ENCODE measurements at places on chromosomes 5 and 9.

DNA sequence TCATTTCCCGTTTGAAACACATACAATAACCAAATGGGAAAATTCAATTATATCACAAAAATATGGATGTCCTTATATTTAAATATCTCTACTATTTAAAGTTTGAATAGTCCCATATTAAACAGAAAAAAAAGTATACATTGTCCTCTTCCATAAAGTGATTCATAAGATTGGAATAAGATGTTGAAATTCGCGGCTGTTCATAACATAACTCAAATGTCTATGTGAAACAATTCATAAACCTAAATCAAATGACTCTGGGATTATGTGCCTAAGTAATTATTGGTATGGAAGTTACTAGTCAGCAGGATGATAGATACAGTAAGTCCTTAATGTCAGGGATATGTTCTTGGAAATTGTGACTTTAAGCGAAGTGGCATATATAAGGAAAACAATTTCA is 3.9 kb upstream of the EFNA5 start:
- DNase-seq = no peak

- DNase-seq = no peak
Observed at GRCh38 chr9:13904746-13905145, 409.2 kb downstream of the NFIB start.

GRCh38 chr5:41427505-41427904 is 82.9 kb downstream of the PLCXD3 start:
- DNase-seq = no peak

DNA sequence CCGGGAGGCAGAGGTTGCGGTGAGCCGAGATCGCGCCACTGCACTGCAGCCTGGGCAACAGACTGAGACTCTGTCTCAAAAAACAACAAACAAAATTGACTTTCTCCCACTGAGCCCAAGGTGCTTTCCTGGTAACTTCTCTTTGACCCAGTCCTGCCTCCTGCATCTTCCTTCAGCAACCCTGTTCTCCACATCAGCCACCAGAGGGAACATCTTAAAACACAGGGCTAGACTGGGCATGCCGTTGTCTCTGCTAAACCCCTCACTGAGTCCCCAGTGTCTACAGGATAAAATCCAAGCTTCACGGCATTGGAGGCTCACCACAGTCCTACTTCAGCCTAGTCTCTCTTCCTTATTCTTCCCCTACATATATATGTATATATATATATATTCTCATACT is 39.8 kb upstream of the KCNMB1 start:
- DNase-seq = no peak

- DNase-seq = no peak
Observed at GRCh38 chr9:96413302-96414221, 4.6 kb downstream of the ZNF367 start.

- DNase-seq = no peak
Observed at GRCh38 chr9:89923961-89924504, 319.2 kb downstream of the GADD45G start.

GRCh38 chr5:40436535-40437237 is 243.0 kb upstream of the PTGER4 start:
- DNase-seq = no peak

- DNase-seq = no peak
Observed at GRCh38 chr9:136529516-136530460, 16.1 kb downstream of the NOTCH1 start.

- no peak for DNase-seq
Observed at GRCh38 chr5:153159616-153160015, 330.9 kb upstream of the GRIA1 start.

- DNase-seq = no peak
Observed at GRCh38 chr5:87169300-87169991, 98.2 kb upstream of the RASA1 start.

- DNase-seq = no peak
Observed at GRCh38 chr5:92653730-92654461, 927.1 kb downstream of the NR2F1-AS1 start.

- no peak for DNase-seq
Observed at GRCh38 chr5:73501406-73501805, 3.2 kb downstream of the BTF3 start.

DNA sequence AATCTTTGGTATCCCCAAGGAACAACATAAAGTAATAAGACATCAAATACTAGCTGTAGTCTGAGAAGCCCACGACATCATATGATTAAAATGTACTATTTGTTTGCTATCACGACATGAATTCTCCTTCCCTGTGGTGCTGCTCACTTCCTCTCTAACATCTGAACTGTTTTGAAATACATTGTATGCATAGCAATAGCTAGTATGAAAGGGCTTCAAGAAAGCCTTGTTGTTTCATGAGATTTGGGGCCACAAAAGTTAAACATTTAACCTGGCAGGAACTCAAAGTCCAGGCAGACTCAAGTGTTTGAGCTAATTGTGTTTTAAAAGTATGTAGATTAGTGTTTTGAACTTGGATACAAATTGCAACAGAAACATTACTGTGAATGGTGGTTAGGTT is 237.4 kb upstream of the PTGER4 start:
- no peak for DNase-seq

GRCh38 chr5:161042443-161042842 is 190.4 kb upstream of the ATP10B start:
- DNase-seq = no peak

DNA sequence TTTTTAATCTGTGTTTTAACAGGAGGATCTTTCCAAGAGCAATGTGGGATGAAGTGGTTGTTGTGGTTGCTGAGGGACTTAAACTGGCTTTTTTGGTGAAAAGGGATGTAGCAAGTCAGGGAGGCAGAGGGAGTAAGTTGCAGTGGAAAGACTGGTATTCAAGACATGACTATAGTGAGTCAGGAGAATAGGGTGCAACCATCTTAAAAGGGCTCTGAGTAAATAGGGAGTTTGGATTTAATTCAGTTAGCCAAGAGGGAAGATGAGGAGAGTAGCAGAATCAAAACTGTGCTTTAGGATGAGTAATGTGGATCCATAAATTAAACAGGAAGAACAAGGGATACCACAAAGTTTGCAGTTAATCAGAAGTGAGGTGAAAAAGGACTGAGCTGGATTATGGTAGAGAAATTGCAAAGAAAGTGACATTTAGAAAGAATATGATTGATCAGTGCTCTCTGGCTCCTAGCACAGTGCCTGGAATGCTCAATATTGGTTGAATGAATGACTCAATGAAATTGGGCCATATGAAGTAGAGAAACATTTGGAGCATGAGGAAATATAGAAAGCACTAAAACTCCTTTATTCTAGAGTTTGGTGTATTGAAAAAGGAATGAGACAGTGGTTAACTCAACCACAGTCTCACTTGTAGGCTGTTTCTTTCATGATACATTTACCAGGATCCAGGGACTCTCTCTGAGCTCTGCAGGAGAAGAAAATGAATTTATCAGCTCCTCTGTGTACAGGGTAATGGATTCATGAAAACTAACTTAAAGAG is 5.1 kb downstream of the POLR3G start:
- DNase-seq = no peak

DNA sequence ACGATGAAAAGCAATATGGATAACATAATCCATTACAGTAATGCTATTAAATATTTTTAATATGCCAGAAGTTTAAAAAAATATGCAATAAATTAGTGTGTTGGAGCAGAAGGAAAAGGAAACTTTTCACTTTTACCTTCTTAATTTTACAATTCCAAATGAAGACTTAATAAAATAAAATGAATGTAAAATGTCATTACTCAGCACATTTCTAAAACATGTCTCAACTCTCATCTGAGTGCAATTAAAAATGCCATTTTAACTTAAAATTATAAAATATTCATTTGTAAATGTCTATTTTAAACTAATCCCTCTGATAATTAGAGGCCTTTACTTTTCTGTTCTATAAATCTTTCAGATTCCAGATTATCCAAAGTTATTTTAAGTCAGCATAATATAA is 733.4 kb downstream of the DNAH5 start:
- DNase-seq = no peak

DNA sequence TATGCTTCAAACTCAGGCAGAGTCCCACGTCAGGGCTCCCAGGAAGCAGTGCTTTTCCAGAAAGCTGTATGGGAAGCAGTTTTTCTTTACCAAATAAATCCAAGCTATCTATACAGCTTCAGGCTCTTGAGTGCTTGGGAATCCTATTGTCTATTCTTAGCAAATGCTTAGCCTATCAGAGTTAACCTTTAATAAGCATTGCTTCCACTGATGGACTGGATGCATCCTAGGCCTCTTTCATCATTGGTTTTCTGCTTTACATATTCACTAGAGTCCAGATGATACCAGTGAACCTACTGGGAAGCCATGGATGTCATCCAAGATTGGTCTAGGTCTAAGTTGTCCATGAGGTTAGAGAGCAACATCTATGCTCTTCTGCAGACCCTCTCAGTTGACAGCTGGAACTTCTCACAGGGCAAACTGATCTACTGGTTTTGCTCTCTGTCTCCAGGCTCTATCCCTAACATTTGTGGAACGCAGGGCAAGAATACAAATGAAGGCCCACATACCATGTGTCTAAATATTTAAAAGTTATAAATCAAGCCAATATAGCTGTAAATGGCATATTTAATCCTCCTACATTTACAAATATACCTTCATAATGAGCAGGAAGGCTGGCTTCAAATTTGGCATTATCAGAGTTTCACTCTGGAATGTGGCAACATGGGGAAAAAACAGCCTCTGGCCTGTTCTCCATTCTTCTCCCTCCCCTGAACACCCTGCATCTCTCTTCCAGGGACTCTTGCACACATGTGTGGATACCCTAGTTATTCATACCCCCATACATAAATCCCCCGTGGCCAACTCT is 49.8 kb upstream of the PLPP1 start:
- DNase-seq = no peak

DNA sequence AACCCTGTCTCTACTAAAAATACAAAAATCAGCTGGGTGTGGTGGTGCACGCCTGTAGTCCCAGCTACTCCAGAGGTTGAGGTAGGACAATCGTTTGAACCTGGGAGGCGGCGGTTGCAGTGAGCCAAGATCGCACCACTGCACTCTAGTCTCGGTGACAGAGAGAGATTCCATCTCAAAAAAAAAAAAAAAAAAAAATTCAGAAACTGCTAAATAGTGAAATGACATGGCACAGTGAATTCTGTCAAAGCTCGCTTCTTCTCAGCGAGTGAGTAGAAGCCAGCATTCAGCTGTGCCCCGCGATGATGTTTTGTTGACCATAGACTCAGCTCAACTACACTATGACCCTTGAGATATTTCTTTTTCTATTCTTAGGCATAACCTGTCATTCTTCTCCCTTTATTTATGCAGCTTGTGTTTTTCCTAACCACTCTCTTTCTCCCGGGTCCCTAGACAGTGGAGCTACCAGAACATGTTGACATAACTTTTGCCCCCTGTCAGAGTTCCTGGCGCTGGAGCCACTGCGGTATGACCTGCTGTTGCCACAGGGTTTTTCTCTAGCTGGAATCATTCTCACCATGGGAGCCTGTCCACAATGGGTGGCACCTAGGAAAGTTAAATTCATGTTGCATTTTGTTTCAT is 13.5 kb upstream of the IQGAP2 start:
- no peak for DNase-seq

GRCh38 chr5:176396330-176396729 is 7.8 kb downstream of the HIGD2A start:
- DNase-seq = no peak

DNA sequence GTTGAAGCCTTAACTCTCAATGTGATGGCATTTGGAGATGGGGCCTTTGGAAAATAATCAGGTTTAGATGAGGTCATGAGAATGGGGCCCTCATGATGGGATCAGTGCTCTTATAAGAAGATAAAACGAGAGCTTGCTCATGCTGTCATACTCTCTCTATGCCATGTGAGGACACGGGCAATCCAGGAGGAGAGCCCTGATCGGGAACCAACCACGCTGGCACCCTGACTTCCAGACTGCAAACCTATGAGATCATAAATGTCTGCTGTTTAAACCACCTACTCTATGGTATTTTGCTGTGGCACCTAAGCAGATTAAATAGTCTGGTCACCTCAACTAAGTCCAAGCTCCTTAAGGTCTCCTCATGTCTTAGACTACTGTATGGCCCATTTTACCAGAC is 10.0 kb downstream of the HMGCS1 start:
- no peak for DNase-seq

DNA sequence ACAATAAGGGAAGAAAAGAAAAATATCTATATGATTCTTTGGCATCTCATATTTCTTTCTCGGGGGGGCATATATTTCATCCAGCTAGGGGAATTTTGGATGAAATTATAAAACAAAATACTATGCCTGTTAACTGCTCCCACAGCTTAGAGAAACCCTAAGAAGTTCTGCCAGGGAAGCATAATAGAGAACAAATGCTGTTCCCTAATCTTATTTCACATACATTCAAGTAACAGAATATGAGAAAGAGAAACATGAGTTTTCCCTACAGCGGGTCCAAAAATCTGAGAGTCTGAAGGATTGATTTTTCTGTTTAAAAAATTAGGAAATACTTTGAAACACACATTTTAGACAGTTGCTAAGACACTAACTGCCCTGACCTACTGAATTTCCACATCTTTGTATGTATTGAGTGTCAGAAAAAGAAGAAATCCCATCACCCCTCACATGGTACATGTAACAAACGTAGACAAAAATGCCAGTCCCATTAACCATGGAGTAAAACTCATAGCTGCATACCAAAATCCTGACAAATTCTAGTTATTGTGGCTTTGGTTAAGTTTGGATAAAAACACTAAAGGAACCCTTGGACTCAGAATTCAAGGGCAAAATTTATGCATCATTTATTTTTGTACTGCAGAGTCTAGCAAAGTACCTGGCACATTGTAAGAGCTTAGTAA is 620.2 kb upstream of the DMAC1 start:
- no peak for DNase-seq

- DNase-seq = no peak
Observed at GRCh38 chr5:76521240-76521758, 101.9 kb downstream of the F2RL2 start.

DNA sequence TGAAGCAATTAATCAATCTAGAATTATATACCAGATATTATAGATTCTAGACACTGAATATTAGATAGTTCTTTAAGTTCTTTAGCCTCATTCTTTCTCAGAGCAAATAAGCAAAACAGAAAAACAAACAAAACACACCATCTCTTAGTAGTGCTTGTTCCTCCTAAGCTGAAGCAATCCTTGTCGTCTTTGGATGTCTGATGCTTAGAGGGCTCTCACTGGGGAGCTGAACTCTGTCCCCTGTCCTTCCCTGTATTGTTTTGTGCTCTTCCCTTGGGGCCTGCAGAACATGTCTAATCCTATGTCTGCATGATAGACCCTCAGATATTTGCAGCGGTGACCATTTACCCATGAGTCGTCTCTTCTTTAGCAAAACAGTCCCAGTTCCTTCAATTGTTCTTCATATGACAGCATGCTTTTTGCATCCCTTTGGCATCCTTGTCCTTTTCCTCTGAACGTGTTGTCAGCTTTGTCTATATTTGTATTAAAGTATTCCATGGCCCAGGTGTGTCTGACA is 114.3 kb downstream of the ARHGEF28 start:
- no peak for DNase-seq

DNA sequence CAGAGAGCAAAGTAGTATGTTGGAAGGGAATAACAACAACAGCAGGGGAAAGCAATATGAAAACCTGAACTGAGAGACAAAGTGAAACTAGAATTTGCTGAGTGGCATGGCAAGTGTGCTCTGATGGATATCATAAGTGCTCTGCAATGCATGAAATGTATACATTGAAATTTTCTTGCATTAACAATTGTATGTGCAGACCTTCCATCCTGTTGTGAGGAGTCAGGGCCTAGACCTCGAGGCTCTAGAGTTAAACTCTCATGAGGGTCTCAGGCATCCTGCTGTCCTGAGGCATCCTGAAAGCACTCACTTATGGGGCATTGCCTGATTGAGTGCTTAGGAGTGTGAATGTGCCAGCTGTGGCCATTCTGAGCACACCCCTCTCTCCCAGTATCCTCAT is 1.1 kb downstream of the ECM2 start:
- DNase-seq = no peak

All from stimulated activated CD8-positive, alpha-beta memory T cell treated with anti-CD3 and anti-CD28 coated beads, Interleukin-15, amount 100 ng/mL, for 24 hours (primary cell).